ENCODE measurements at places on chromosomes 7 and 10.

GRCh38 chr10:133243593-133243992 lies 5.9 kb downstream of the VENTX start:
- DNase-seq = no peak

- DNase-seq = no peak
These were observed 1.8 kb downstream of the CCDC6 start for GRCh38 chr10:59904426-59905065.

- DNase-seq = no peak
These were observed 183.0 kb downstream of the SRPK2 start for GRCh38 chr7:105205592-105206237.

DNA sequence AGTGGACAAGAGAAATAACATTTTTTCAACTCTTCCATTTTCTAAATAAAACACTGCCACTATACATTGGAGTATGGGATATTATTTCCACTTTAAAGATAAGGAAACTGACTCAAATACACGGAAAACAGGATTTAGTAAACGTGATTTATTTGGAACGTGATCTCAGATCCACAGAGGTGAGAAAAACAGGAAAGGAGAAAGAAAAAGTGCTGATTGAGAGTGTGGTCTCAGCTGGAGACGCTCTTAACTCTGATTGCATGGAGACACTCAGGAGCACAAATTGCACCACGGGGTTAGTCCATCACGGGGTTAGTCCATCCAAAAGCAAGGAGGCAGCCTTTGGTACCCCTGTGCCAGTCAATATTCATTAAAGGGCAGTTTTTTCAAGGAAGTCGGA lies 142.5 kb downstream of the GNAT3 start:
- DNase-seq = no peak

DNA sequence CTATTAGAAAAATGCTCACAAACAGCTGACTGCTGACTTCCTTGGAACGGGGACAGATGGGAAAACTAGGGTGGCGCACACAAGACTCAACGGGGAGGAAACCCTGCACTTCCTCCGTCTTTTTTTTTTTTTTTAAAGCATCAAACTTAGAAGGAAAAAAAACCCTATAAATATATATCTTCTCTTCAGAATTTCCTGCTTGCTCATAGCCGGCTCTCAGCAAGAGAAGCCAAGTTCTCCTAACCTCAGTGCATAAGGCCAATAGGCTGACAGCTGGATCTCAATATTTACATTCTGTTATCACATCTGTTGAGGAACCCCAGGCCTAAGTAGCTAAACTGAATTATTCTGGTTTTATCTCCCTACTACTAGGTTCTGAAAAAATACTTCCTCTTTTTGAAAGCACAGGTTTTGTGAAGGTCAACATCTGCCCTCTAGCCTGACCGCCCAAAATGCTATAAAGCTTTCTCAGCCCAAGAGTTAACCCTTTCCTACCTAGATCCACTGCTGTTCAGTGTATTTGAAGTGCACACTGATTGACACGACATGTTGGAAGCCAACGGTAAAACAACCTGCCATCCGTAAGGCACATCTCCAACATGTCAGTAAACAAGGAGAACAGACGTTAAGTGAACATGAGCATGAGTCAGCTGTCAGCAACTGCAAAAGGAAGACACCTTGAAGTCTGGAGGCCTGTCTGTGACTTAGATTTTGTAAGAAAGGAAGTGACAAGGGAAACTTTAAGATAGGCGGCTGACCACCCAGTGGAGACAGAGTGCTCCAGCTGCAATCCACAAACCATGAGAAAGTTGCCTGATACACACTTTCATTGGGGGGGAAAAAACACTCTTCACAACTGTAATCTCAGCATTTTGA lies 83.8 kb downstream of the EBLN1 start:
- no peak for DNase-seq

DNA sequence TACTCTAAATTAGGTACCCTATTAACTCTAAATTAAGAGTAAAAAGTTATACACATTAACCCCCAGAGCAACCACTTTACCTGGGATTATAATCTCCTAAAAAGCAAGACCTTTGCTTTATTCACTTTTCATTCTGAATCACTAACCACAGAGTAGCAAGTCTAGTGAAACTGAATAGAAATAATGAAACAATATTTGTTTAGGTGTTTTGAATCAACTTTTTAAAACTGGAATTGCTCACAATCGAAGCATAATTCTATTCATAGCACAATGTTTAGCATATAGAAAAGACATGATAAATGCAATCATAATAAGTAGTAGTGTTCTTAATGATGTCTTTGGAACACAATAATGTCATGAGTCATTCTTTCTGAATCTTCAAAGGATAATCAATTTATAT lies 37.0 kb upstream of the CASD1 start:
- DNase-seq = no peak

DNA sequence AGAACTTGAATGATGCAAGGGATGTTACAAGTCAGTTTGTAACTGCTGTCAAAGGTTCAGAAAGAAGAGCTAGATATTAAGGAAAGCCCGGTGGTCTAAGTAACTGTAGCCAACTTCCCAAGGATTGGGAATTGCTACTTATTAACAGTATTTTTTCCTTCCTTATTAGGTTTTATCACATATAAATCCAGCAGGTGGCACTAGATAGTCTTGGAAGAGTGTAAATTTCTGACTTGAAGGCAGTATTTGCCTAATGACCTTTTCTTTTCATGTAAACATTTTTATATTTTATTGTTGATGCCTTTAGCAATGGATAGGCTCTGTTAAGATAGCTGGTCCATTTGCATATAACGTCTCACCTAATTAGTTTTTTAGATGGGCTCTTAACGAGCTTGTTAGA lies 51.2 kb downstream of the ANLN start:
- DNase-seq = peak; percentile 25

Data from RCC 7860 (cell line).